ENCODE measurements at places on chromosomes 11 and 22.

GRCh38 chr22:28105413-28105812 is 186.4 kb upstream of the PITPNB start:
- no peak for DNase-seq

- DNase-seq, result no peak
Observed at GRCh38 chr22:46185283-46185682, 35.0 kb downstream of the PPARA start.

GRCh38 chr11:34408580-34409172 is 30.1 kb upstream of the CAT start:
- DNase-seq, result no peak

DNA sequence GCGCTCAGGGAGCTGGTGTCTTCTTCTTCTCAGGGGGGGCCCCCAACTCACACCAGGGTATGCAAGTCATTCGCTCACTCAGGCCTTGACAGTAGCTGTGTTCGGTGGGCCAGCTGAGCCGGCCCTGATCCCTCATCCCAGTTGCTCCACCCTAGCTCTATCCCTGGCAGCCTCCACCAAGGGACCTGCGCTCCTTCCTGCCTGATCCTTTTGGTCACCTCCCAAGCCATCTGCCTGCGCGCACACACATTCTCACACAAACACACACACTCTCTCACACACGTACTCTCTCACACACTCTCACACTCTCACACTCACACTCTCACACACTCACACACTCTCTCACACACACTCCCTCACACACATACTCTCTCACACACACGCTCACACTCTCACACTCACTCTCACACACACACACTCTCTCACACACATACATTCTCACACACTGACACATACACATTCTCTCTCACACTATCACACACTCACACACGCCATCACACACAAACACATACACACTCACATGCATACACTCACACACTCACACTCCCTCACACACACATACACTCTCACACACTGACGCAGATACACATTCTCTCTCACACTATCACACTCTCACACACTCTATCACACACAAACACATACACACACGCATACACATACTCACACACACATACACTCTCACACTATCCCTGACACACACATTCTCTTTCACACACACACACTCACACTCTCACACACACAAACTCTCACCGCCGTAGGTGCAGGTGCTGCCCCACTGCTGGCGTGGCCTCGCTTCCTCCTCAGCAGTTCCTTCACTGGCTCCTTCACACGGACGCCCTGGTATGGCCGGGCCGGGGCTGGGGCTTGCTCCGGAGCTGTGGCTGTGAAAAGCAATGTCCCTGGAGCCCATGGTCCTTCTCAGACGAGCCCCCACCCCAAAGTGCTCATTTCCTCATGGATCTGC is 20.8 kb downstream of the POU2AF1 start:
- no peak for DNase-seq

DNA sequence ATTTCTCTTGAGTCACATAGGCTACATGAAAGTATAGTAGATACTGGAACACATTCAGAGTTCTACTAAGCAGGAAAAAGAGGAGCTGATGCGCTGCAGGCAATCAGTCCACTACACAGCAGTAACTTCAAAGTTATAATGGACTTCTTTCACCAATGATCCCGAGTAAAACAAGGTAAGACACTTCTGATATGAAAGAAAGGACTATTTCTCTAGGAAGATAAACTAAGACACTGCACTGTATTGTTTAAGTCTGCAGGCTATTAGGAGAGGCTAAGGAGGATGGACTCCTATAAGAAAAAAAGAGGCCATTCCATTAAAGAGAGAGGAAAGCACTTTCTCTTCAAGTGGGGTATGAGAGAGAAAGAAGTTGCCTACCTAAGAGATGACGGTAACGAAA is 31.6 kb upstream of the ARL14EP start:
- DNase-seq, result no peak

DNA sequence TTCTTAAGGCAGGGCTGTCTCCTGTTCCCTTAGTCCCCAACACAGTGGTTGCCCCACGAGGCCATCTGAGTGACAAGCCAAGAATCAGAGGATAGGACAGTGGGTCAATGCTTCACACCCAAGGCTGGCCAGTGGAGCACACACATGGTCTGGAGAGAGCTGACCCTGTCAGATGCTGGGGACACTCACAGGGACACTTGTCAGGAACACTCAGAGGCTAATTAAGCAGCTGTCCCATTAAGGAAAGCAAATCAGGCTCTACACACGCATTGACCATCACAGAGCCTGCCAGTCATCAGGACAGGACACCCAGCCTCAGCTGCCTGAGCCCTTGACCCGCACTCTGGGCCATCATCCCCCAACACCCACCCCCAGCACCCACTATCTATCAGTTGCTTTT is 18.2 kb downstream of the GDPD5 start:
- no peak for DNase-seq

- no peak for DNase-seq
Observed at GRCh38 chr22:39546889-39547586, 14.5 kb upstream of the RPS19BP1 start.

DNA sequence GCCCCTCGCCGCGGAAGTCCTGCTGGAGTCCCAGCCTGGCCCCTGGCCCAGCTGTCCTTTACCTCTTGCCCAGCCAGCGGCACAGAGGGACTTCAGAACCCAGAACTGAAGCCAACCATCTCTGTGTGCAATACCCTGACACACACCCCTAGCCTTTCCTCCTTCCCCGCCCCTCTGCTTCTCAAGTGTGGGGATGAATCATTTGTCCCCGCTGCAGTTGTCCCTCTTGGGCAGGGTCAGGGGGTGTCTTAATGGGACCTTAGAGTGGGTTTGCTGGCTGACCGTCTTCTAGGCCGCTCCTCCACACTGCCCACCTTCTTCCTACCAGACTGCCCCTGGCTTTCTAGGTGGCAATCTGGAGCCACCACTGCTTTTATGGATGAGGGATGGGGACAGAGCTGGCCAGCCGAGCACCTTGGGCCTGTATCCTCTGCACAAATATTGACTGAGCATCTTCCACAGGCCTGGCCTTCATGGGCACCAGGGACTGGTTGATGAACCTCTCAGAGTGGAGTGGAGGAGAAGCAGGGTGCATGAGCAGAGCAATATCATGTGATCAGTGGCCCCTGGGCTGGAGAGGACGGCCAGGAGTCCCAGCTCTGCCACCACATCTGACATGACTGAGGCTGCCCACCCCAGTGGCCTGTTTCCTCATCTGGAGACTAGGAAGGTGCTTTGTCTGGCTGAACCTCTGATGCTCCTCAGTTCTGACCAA is 668 bp upstream of the CHST1 start:
- no peak for DNase-seq

GRCh38 chr11:98736833-98737232 is 283.9 kb upstream of the CNTN5 start:
- no peak for DNase-seq

GRCh38 chr11:20656901-20657300 is 12.5 kb upstream of the NELL1 start:
- no peak for DNase-seq

GRCh38 chr11:36131721-36132397 is 157.4 kb downstream of the COMMD9 start:
- no peak for DNase-seq

DNA sequence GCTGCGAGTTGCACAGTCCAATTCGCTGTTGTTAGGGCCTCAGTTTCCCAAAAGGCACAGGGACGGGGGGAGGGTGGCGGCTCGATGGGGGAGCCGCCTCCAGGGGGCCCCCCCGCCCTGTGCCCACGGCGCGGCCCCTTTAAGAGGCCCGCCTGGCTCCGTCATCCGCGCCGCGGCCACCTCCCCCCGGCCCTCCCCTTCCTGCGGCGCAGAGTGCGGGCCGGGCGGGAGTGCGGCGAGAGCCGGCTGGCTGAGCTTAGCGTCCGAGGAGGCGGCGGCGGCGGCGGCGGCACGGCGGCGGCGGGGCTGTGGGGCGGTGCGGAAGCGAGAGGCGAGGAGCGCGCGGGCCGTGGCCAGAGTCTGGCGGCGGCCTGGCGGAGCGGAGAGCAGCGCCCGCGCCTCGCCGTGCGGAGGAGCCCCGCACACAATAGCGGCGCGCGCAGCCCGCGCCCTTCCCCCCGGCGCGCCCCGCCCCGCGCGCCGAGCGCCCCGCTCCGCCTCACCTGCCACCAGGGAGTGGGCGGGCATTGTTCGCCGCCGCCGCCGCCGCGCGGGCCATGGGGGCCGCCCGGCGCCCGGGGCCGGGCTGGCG is at the start of gene BCR:
BCR (plus strand) TSS at position 209 of the 592 bp plus-strand sequence. CDS start 452 bp downstream, outside the sequence.
- DNase-seq, result peak; percentile 42

DNA sequence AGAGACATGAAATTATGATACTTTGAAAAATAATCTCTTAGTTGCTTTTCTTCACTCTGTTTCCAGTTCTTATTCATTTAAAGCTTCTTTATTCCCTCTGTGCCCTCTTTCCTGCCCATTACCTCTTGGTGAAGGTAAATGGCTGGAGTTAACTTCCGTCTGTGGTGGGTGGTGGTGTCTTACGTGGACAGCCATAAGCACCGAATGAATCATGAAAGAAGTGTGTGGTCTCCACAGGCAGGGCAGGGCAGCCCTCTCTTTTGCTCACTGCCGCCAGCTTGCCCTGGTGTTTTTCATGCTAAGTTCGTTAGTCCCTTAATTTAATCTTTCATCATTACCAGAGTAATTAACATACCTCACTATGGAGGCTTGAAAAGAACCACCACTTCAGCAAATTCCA is 98.7 kb upstream of the SORL1-AS1 start:
- no peak for DNase-seq

DNA sequence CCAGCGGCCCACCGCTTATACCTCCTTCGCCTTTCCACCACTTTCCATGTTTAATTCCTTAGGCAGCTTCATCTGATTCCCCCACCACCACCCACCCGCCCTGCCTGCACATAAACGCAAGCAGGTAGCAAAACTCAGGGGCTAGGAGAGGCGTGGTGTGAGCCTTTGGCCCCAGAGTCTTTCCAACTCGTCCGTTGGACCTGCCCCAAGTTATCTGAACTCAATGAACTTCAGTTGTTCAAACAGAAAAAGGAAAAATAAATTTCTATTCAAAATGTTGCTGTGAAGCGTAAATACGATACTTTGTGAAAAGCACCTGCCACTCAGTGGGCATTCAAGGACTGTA is 814 bp upstream of the CDON start:
- no peak for DNase-seq

DNA sequence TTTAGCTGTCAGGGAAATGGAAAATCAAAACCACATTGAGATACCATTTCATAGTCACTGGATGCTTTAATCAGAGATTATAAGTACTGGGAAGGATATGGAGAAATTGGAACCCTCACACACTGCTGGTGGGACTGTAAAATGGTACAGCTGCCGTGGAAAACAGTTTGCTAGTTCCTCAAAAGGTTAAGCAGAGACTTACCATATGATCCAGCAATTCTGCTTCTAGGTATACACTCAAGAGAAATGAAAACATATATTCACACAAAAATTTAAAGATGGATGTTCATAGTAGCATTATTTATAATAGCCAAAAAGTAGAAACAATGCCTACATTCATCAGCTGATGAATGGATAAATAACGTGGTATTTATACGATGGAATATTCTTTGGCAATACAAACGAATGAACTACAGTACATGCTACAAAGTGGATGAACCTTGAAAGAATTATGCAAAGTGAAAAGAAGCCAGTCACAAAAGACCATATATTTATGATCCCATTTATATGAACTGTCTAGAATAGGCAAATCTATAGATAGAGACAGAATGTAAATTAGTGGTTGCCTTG is 23.0 kb downstream of the RNF121 start:
- DNase-seq, result no peak

DNA sequence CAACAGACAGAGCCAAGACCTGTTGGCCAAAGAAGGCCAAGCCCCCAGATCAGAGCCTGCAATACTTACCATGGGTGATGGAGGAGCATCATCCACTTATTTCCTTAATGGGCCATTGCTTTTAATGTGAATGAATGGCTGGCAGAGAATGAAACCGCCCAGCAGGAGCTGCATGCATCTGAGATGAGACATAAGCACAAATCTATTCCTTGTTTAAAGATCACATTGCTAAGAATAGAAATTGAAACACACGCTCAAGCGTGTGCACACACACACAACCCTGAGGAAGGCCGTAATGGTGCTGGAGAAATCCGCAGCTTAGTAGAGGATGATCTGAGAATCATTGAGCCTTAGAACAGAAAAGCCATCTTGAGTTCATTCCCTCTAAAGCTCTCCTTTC is 5.3 kb upstream of the RRAS2 start:
- no peak for DNase-seq

DNA sequence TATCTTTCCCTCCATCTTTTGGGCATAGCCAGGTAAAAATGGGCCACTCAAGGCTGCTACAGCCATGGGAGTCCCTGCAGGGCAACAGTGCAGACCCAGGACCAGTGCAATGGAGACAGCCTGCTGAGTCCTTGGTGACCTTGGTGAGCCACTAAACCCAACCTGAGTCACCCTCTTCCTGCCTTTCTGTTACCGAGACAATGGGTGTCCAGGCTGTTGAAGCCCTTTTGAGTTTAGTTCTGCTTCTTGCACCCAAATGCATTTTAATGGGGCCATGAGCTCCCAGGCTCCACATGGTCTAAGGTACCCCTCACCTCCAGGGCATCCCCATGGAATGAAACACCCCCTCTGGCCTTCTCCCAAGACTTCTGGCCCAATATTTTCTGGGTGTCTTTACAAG is 874 bp upstream of the PLAAT4 start:
- DNase-seq, result no peak

DNA sequence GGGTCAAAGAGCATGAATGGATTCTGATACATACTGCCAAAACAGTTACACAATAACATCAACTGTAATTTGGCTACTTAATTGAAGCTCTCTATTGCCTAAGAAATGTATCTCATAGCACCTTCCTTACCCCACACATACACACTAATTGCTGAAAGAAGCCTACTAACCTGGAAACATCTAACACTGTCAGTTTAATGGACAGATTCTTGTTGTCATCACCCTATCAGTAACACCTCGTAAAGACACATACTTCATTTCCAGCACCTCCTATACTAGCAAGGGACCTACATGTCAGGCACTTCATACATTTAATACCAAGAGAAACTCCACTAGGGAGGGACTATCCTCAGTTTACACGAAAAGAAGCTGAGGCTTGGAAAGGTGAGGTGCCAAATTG is 9.9 kb downstream of the NAP1L4 start:
- DNase-seq, result no peak

- DNase-seq, result no peak
Observed at GRCh38 chr11:316891-317301, 3.1 kb downstream of the IFITM1 start.

- DNase-seq, result no peak
Observed at GRCh38 chr11:22828373-22828772, 1.2 kb downstream of the SVIP start.

Measured in activated CD8-positive, alpha-beta memory T cell treated with anti-CD3 and anti-CD28 coated beads for 1 hour (primary cell).